ENCODE measurements at places on chromosomes 11 and 22.
A peak's percentile ranks its signal among the peaks of the same experiment; 100 is the strongest.

GRCh38 chr11:16278979-16279378, 77.4 kb downstream of the SOX6 start:
- no peak for DNase-seq

- DNase-seq: no peak
These were observed at the start of gene FBLN1 for GRCh38 chr22:45502215-45503049. FBLN1 (plus strand) TSS chr22:45502883; CDS start chr22:45502986, 103 bp downstream.

DNA sequence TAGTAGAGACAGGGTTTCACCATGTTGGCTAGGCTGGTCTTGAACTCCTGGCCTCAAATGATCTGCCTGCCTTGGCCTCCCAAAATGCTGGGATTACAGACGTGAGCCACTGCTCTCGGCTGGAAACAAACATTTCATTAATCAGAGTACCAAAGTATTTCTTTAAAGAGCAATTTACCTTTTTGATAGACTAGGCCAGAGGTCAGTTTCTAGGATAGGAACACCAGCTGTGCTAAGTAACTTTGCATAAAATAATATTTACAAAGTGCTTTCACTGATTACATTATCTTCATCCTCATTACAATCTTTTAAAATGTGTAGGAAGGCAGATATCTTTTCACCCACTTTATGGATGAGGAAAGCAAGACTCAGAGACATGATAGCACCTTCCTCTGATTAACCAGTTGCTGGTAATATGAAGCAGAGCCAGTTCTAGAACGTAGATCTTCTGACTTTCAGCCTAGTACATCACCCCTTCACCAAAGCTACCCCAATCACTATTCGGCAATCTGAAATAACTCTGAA, 355.2 kb downstream of the SOX6 start:
- no peak for DNase-seq

DNA sequence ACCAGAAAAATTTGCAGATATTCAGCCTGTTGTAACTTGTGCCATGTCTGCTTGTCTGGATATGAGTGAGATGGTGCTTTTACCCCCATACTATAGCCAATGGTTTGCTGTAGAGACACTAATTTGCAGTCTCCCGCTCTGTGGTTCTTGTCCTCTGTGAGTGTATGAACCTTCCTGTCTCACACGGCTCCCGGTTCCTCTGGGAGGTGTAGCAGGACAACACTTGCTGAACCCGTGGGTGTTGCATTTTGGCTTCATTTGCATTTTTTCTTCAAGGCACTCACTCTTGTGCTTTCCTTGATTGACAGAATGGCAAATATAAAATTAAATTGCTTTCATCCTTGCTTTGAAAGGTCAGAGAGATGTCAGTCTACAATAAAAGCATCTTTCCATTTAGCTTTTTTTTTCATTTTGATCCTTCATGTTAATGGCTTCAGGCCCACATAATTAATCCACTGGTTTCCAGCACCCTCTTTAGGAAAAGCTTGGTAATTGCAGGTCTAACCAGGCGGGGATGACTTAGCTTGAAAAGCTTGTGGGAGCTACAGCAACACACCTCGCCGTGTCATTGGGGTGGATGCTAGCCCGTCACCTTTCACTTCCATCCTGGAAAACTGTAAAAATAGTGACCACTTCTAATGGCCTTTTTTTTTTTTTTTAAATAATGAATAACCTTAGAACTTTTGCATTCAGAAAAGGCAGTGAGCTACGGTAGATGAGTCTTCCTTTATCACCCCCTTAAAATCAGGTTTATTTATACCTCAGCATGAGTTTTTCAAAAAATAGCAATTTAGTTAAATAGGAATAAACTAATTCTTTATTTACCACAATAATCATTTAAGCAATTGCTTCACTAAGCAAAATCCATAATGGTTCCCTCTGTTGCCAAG, 27.4 kb upstream of the ST14 start:
- DNase-seq: peak; percentile 37

GRCh38 chr11:119744577-119744976, 15.6 kb upstream of the NECTIN1 start:
- no peak for DNase-seq

GRCh38 chr22:36926721-36927435, 13.4 kb downstream of the CSF2RB start:
- no peak for DNase-seq

DNA sequence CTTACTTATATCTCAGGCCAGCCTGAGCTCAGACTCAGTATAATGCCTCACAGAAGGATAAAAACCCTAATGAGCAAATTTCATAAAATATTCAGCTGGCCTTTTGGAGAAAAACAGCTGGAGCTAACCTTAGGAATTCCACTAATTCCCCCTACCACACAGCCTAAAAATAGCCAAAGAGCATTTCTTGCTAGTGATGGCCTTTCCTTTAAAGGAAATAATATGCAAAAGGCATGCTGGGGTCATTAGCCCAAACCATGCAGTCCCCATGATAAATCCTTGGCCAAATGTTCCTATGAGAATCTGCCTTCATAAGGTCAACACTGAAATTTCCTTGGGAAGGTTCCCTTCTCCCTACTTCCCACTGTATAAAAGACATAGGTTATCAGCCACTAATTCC, 38.2 kb downstream of the SYTL2 start:
- peak; percentile 70 for DNase-seq

DNA sequence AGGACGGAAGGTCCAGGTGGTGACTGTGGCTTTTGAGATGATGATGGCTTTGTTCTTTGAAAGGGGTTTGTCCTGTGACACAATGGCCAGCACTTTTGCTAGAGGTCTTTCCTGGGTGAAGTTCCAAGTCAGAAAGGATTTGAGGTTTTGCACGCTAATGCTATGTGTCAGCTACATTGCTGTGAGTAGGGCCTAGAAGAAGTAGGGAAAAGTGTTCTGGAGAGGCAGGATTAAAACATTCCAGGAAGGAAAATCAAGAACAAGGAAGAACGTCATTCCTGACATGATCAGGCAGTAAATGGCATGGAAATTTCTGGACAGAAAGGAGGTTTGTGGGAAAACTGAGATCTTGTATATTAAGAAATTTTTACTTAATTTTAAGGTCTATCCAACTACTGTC, 290.7 kb downstream of the NTM start:
- no peak for DNase-seq

DNA sequence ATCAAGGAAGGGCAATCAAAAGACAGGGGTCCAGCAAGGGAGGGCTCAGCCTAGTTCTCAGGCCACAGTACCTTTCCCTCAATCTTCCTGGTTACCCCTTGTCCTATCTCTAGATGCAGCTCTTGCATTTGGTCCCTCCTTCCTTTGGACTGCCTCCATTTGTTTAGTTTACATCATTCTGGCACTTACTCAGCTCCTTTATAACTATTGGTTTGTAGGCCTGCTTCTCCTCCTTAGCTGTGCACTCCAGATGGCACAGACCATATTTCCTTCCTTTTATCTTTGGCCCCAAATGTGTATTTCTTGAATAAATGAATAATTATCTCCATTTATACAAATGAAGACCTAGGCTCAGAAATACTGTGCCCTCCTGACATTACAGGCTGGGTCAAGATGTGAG, 92.3 kb upstream of the AMOTL1 start:
- DNase-seq: no peak

DNA sequence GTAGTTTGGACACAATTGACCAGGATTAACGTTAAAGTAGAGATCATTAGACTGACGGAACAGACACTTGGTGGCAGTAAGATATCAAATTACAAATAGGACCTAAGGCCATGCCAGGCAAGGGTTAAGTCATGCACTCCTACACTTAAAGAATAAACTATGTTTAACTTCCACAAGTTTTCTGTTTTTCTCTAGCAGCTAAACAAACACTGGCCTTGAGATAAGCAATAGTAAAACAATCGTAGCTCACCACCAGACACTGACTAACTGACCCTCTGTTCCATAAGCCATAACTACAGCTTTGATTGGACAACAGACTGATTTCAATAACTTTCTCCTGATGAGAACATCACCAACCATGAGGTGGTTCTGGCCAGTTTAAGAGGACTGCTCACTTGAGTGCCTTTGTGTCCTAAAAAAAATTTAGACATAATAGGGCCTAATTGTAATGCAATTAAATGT, 2.0 kb upstream of the CEP126 start:
- DNase-seq: no peak

GRCh38 chr11:16825101-16825500, 86.7 kb downstream of the C11orf58 start:
- no peak for DNase-seq

DNA sequence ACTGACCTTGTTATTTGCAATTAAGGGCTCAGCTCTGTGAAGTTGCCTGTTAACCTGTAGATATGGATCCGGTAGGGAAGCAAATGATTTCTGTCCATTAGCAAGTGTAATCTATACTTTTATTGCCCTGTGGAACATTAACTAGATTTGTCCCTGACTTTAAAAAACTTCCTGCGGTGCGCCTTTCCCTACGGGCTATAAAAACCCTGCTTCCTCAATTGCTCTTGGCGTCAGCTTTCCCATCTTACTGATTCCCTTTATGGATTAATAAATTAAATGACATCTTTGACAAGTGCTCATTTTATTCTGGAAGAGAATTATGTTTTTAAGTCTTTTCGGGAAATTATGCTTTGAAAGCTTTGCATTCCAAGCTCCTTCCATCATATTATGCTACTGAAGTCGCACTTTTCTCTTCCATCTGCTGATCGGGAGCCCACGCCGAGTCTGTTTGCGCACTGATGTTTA, 18.3 kb upstream of the CLMP start:
- DNase-seq: no peak

DNA sequence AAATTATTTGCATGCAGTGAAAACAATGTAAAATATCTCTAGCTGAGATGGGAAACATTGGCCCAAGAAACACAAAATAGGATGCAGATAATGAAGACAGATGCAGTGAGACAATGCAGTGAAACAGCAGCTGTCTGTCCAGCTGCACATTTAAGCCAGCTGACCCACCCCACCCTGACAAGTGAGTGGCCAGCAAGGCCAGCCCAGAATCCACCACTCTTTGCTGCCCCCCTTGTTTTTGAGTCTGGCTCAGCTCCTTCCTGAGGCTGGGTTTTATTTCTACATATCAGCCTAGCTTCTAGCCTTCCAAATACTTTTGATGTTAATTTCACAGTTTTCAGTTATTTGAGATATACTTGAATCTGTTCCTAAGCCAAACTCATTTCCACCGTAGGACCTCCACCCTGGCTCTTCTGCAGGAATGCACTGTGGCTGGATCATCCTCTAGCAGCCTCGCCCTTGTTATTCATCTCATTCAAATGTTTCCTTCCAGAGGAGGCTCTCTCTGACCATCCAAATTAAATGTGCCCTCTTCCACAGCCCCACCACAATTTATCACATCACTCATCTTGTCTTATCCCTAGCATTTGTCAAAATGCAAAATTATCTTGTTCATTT, 154.1 kb upstream of the POU2AF2 start:
- no peak for DNase-seq

GRCh38 chr11:76238551-76238950, 32.2 kb upstream of the WNT11 start:
- DNase-seq: no peak

GRCh38 chr11:34860034-34860433, 56.1 kb downstream of the APIP start:
- DNase-seq: no peak

DNA sequence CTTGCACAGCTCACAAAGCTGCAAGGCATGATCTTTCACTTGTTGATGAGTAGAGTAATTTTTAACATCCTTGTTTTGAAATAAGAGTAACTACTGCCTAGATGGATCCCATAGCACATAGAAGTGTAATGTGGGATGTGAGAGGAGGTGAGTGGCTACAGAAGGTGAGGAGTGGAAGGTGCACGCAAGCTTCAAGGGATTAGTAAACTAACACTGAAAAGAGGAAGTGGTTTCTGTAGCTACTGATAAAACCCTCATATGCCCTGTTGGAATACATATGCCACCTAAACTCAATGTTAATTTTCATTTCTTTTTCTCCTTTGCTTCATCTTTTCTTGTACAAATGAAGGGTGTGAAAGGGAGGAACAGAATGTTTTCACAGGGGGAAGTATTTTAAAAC, 22.0 kb upstream of the CTSC start:
- no peak for DNase-seq

GRCh38 chr11:126317432-126317755, 13.5 kb downstream of the DCPS start:
- no peak for DNase-seq

DNA sequence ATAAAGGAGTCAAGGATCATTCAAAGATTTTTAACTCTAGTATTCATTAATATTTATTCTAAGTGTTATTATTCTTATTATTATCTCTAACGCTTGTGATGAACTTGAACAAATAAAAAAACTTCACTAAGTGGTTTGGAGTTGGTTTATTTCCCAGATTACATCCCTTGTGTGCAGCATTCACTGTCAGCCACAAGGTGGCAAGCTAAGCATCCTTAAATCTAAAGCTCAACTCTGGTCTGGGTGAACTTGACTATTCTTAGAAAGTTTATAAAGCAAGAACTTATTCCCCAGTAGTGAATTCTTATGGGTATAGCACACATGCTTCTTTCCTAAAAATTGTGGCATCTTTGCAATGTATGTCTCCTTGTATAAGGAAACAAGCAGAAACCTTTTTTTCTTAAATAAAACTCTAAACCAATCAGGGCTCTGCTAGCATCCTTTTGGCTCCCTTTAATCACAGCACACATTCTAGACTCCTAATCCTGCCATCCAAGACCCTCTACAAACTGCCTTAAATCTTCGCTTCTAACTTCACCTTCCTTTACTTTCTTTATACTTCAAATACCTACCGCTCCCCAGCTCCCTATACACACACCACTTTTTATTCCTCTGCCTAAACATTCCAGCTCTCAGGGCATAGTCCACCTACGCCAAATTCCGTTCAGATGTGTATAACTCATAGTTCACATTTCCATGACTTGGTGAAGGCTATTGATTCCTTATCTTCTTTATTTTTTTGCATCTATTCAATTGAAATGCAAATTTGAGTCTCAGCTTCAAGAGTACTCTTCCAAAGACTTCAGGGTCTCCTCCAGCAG, 1068.8 kb downstream of the DLG2 start:
- DNase-seq: peak; percentile 4

- DNase-seq: no peak
These were observed 17.0 kb downstream of the THY1 start for GRCh38 chr11:119406005-119406404.

DNA sequence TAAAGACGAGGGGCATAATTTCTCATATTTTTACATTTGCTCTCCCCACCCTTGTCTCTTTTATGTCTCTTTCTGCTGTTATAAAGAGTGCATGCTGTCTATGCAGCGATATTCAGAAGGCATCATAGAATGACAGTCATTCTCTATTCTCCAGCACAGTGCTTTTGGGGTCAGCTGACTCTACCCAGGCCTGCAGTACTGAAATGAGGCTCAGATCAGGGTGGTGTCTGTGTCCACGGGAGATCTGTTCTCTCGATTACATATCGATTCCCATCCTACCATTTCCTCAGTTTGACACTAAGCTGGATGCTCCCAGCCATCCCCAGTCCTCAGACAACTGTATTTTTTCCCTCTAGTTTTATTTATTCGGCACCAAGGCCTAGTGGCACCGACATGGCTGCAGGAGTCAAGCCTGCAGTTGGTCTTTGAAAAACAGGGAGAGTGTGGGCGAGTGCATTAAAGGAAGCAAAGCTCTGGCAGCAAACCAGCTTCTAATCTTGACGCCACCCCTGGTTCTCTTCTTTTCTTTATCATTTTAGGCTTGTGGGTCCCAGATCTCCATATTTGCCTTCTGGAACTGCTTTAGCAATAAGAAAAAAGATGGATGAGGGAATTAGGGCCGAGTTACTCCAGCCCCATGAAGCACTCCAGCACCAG, 71.6 kb upstream of the PICALM start:
- DNase-seq: no peak

- no peak for DNase-seq
These were observed 25.3 kb downstream of the PARVA start for GRCh38 chr11:12402691-12403120.

- no peak for DNase-seq
These were observed 4.3 kb downstream of the CBX6 start for GRCh38 chr22:38867471-38868285.
